ENCODE measurements at places on chromosomes 3 and 15.

GRCh38 chr3:183572935-183573334, 17.4 kb upstream of the KLHL6 start:
- no peak for DNase-seq
- no peak overlapping the region for H3K27ac ChIP-seq
- H3K4me1 ChIP-seq = no peaks in the 10 kb centered on the region
- no peak overlapping the region for H3K4me3 ChIP-seq
- H3K36me3 ChIP-seq = no peaks in the 10 kb centered on the region

GRCh38 chr3:46926871-46927717, 49.5 kb downstream of the CCDC12 start:
- no peak for DNase-seq
- H3K4me3 ChIP-seq = no peak overlapping the region
- H3K36me3 ChIP-seq = no peaks in the 10 kb centered on the region
- H3K4me1 ChIP-seq = peaks cover 20% of the 10 kb centered on the region
- no peak overlapping the region for H3K27ac ChIP-seq

- no peaks in the 10 kb centered on the region for H3K27me3 ChIP-seq
- no peaks in the 10 kb centered on the region for H3K36me3 ChIP-seq
- DNase-seq = no peak
- no peak overlapping the region for H3K27ac ChIP-seq
- no peaks in the 10 kb centered on the region for H3K4me1 ChIP-seq
Measured at GRCh38 chr3:72748659-72749058, 99.6 kb downstream of the SHQ1 start.

DNA sequence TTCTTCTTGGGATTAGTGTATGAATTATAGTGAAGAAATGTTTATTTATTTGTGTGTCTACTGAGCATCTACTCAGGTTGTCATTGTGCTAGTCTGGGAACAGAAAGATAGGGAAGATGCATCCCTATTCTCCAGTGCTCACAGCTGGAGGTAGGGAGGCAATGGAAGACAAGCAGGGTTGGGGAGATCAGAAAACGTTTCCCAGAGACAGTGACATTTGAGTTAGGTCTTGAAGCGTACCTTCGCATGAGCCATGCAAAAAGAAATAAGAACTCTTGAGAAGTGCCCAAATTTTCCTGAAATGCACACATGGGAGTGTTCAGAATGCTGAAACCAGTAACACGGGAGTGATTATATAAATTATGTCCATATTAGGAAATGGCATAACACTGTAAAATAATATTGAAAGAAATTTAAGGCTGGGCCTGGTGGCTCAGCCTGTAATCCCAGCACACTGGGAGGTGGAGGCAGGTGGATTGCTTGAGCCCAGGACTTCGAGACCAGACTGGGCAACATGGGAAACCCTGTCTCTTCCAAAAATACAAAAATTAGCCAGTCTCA, 5.3 kb upstream of the CEMIP start:
- no peaks in the 10 kb centered on the region for H3K27me3 ChIP-seq
- DNase-seq = no peak
- no peak overlapping the region for H3K27ac ChIP-seq
- H3K36me3 ChIP-seq = no peaks in the 10 kb centered on the region
- H3K4me1 ChIP-seq = no peaks in the 10 kb centered on the region
- no peak overlapping the region for H3K4me3 ChIP-seq

DNA sequence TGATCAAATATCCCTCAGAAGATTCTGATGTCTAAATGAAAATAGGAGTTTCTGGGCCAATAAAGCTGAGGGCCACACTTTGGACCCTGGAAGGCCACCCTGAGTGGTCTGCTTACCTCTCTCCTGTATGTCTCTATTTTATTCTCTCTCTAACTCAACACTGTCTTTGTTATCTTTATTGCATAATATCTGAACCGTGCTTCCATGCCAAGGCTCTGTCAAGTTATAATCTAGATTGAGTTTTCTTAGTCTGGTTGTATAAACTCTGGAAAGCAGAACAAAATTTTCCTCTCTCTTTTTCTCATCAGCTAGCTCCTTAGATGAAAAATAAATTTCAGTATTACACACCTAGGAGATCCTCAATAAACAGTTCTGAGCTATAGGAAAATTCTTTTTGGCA, 36.2 kb upstream of the ACTL6A start:
- no peak for DNase-seq
- H3K4me3 ChIP-seq = no peak overlapping the region
- H3K4me1 ChIP-seq = no peaks in the 10 kb centered on the region

- H3K27me3 ChIP-seq = no peaks in the 10 kb centered on the region
- no peak for DNase-seq
- no peaks in the 10 kb centered on the region for H3K36me3 ChIP-seq
Measured at GRCh38 chr3:136835813-136836510, 17.0 kb downstream of the SLC35G2 start.

DNA sequence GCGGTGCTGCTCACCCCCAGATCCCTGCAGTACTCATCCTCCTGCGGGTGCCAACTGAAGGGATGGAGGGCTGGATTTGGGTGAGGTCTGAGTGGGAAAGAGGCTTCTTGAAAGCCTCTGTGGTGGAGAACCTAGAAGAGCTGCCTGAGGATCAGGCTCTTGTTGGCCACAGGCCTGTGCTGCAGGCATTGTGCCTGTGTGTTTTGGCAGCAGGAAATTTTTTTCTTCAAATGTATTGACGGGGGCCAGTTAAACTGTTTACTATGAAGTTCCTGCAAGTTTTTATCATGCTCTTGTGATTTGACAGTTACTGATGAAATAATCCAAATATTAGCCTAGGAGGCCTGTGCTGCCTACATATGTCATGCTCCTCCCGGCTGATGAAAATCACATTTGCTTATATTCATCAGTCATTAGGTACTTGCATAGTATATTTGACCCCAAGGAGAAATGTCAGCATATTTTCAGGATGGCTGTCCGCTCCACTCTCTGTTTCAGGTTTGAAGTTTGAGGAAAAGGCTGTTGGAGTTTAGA, 103.1 kb downstream of the THSD4 start:
- peak overlapping the region; percentile 66 for H3K27ac ChIP-seq
- no peak for DNase-seq
- H3K27me3 ChIP-seq = no peaks in the 10 kb centered on the region
- H3K36me3 ChIP-seq = no peaks in the 10 kb centered on the region
- no peak overlapping the region for H3K4me3 ChIP-seq

GRCh38 chr15:40944510-40945296, 8.6 kb upstream of the CHAC1 start:
- no peak overlapping the region for H3K27ac ChIP-seq
- DNase-seq = no peak
- no peaks in the 10 kb centered on the region for H3K4me1 ChIP-seq
- no peak overlapping the region for H3K4me3 ChIP-seq
- no peaks in the 10 kb centered on the region for H3K36me3 ChIP-seq

DNA sequence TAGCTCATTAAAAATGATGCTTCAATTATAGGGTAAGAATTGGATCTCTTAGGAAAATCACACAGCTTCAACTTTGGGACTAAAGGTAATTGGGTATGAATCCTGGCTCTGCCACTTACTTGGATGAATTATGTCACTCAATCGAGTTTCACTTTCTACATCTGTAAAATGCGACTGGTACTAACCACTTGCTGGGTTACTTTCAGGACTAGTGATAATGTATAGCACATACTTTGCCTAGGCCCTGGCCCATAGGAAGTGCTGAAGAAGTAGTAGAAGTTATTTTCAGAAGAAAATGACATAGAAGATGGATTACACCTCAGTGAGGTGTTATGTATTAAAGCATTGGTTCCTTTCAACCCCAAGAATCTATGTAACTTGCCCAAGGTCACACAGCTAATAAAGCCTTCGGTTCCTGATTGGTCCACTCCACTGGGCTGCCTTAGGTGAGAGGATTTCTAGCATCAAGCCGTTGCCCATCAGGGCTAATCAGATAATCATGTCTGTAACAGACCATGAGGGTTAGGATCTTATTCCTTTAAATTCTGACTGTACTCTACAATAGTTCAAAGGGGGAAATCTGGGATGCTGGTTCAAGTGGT, 29.4 kb upstream of the AP4E1 start:
- no peaks in the 10 kb centered on the region for H3K27me3 ChIP-seq
- no peak overlapping the region for H3K4me3 ChIP-seq
- H3K4me1 ChIP-seq = no peaks in the 10 kb centered on the region
- no peaks in the 10 kb centered on the region for H3K36me3 ChIP-seq
- no peak for DNase-seq

DNA sequence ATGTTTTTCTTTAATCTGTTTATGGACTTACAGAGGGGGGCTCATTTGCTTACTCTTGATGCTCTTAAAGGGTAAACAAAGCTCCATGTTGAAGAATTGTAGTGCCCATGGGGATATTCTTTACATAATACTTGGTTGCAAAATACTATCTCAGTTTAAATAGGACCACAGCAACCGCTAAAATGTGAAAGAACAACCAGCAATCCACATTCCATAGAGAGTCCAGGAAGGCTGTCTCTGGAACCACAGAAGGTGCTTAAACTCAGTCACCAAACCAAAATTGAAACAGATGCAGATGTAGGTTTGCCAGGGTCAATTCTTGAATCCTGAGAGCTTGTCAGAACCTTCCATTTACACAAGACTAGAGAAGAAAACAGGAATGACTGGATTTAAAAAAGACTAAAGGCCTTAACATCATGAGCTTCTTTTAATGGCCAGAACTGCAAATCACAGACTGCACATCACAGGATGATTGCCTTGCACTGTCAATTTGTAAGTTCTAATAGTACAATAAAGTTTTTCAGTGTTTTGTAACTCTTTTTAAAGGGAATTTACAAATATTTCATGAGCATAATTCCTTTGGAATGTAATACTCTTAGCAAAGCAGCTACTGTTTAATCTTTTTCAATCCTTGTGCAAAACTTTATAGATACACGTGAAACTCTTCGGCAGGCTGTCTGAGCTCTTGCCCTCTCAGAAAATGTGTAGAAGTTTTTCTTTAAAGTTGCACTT, 661.6 kb downstream of the SI start:
- H3K27me3 ChIP-seq = no peaks in the 10 kb centered on the region
- H3K27ac ChIP-seq = peak overlapping the region; percentile 3
- no peak overlapping the region for H3K4me3 ChIP-seq
- no peaks in the 10 kb centered on the region for H3K36me3 ChIP-seq
- H3K4me1 ChIP-seq = no peaks in the 10 kb centered on the region

- no peak for DNase-seq
- no peaks in the 10 kb centered on the region for H3K36me3 ChIP-seq
- H3K4me1 ChIP-seq = no peaks in the 10 kb centered on the region
- no peak overlapping the region for H3K27ac ChIP-seq
Measured at GRCh38 chr15:63299943-63300575, 22.7 kb downstream of the APH1B start.

DNA sequence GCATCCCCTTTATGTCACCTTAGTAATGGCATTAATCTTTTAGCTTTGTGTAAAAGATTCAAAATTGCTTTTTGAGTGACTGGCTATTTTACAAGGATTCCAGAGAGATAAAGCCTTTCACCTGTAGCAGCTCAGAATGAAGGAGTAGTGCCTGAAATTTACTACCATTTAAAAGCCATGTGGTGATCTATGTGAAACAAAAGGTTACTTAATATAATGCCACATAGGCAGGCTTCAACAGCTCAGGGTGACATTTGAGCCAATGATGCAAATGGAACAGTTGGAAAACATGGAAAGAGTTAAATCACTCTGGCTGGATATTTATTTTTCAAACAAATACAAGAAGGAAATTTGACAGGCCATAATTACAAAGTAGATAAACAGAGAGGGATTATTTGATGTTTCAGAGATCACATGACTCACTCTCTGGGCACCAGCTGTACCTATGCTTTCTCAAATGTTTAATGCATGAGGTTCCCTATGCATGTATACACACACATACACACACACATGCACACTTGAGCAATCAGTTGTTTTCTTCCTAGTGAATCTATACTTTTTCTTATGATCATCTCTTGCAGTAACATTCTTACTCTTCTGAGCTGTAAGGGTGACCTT, 171.5 kb downstream of the ZMAT3 start:
- H3K27ac ChIP-seq = no peak overlapping the region
- DNase-seq = no peak
- H3K36me3 ChIP-seq = no peaks in the 10 kb centered on the region
- no peaks in the 10 kb centered on the region for H3K4me1 ChIP-seq
- no peak overlapping the region for H3K4me3 ChIP-seq

Data from uterus (tissue), 4 donors.